ENCODE measurements at places on chromosomes 3 and 15. TPM values are rescaled to one million over a fixed set of nuclear protein-coding genes. Genes with fewer than 3 reads are reported as not detected.

The TKT gene
- 593 TPM for total RNA-seq

The NUP210 gene
- 2.4 TPM for total RNA-seq

The NR2F2 gene
- total RNA-seq: 3.8 TPM

The PLIN1 gene
- total RNA-seq: not detected

The ITIH1 gene
- total RNA-seq: not detected

The SUCNR1 gene
- not detected for total RNA-seq

The GRAMD1C gene
- 2.4 TPM for total RNA-seq

The TLR9 gene
- total RNA-seq: not detected

The LIPH gene
- 0.73 TPM for total RNA-seq

The ACTL6A gene
- 31.3 TPM for total RNA-seq

The TMEM87A gene
- 107 TPM for total RNA-seq

The DISP2 gene
- total RNA-seq: 0.33 TPM

The AADACL2 gene
- not detected for total RNA-seq

The CAMP gene
- total RNA-seq: not detected

The COL6A6 gene
- total RNA-seq: not detected

The ANP32A gene
- total RNA-seq: 48.3 TPM

The CMTM7 gene
- 12.3 TPM for total RNA-seq

The LTF gene
- total RNA-seq: not detected

The PLA2G4E gene
- not detected for total RNA-seq

The LMCD1 gene
- 10.7 TPM for total RNA-seq

The PP2D1 gene
- total RNA-seq: not detected

The XYLB gene
- total RNA-seq: 33.3 TPM

The HTD2 gene
- 6.2 TPM for total RNA-seq

The SLC12A8 gene
- under 0.01 TPM for total RNA-seq

The C3orf49 gene
- total RNA-seq: not detected

The MYL3 gene
- not detected for total RNA-seq

The P3H2 gene
- under 0.01 TPM for total RNA-seq

The IDH2 gene
- total RNA-seq: 43.0 TPM

The MAGI1 gene
- 1.0 TPM for total RNA-seq

The PTH1R gene
- not detected for total RNA-seq

The C2CD4B gene
- not detected for total RNA-seq

The IGSF11 gene
- total RNA-seq: 164 TPM

The CCR4 gene
- total RNA-seq: not detected

The FRMD5 gene
- 14.2 TPM for total RNA-seq

The ENTPD3 gene
- not detected for total RNA-seq

The STAC gene
- 0.33 TPM for total RNA-seq

The GNL3 gene
- 148 TPM for total RNA-seq

The LMAN1L gene
- 0.15 TPM for total RNA-seq

The SLC26A6 gene
- 65.6 TPM for total RNA-seq

The PPP1R14D gene
- not detected for total RNA-seq

The PSTPIP1 gene
- not detected for total RNA-seq

The TMEM207 gene
- not detected for total RNA-seq
